ENCODE measurements at places on chromosomes 6 and 20. TPM values are rescaled to one million over a fixed set of nuclear protein-coding genes. Genes with fewer than 3 reads are reported as not detected.

Gene WFDC2
- not detected for polyA plus RNA-seq

- DNase-seq: peak; percentile 25
Measured at GRCh38 chr6:53894091-53894490, 99.3 kb downstream of the LRRC1 start.

DNA sequence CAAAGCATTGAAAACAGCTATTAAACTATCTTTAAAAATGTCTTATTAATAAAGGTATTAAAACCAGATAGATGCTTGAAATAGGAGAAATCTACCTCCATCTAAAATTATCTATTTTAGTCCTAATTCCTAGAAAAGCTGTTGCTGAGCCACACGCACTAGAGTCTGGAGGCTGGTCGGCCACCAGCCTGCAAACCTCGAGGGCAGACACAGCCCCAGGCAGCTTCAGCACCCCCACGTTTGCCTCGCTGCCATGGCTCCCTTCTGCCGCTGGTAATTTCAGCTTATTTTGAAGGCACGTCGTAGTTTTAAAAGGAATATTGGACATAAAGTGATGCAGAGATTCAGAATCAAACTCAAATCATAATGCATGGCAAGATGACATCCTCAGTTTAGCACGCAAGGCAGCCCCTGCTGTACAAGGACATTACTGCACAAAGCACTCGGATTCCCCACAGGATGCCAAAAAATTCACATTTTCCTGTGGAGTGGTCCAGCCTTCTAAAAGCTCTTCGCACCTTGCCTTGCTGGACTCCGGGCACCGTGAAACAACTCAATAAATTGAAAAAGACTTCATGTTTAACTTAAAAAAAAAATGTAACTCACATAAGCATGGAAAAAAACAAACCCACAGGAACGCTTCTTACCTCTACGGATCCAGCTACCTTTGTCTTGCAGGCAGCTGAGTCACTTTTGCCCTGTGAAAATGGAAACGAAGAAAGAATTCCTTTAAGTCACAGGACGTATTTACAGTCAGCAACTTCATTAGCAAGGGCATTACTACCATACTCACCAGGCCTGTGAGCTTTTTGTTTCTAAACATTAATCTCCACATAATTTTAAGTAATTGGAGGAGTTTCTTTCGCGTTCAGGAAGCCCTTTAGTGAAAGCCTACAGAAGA, 143.4 kb upstream of the RPS6KA2 start:
- DNase-seq: no peak

DNA sequence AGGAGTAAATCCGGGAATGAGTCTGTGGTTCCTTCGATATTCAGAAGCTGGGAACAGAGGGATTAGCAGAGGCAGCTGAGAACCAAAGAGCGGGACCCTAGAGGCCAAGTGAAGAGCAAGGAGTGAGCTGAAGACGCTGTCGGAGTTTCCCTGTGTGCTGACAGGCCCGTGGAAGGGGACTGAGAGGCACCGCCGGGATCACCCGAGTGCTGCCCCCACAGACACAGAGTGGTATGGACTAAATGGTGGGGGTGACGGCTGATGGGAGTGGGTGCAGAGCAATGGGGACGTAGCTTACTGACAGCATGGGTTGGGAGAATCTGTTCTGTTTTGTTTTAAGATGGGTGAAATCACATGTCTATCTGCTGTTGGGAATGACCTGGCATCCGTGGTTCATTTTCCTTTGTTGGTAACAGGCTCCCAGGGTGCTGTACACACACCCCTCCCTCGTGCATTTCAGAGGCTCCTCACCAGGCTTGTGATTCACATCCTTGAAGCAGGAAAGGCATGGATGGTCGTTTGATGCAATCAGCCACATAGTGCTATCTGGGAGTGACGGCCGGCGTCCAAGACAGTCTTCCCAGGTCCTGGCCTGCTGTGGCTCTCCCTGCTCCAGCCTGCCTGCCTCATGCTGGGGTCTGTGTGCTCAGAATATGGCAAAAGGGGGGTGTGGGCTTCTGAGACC, 97.4 kb downstream of the THBS2 start:
- DNase-seq: no peak

DNA sequence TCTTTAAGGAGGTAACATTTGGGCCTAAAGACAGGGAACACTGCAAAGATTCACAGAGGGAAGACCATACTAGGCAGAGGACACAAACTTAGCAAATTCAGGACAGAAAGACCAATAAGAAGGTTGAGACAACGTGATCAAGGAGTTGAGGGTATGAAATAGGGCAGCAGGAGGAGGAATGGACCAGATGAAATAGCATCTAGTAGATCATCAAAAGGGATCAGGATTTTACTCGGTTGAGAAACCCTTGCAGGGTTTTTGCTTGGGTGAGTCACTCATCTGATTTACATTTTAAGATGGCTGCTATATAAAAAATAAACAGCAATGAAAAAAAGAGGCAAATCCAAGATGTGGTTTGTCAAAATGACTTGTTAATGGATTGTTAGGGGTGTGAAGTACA, 4.7 kb downstream of the BCLAF1 start:
- no peak for DNase-seq

DNA sequence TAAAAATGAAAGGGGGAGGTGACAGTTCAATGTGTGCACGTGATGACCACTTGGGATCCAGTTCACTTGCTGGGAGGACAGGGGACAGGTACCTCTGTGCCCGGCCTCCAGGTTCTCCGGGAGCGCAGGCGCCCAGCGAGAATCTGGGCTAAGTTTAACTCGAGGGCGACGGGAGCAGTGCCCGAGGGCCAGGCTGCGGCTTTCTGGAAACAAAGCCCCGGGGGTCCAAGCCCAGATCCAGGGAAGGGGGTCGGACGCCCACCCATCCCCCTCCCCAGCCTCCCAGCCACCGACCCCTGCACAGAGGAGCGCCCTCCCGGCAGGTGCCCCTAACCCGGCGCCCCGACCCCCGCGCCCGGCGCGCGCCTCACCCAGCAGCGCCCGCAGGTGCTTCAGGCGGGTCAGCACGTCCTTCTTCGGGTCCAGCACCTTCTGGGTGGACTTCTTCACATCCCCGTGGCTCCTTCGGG, 405 bp downstream of the RALGAPA2 start:
- DNase-seq: no peak

DNA sequence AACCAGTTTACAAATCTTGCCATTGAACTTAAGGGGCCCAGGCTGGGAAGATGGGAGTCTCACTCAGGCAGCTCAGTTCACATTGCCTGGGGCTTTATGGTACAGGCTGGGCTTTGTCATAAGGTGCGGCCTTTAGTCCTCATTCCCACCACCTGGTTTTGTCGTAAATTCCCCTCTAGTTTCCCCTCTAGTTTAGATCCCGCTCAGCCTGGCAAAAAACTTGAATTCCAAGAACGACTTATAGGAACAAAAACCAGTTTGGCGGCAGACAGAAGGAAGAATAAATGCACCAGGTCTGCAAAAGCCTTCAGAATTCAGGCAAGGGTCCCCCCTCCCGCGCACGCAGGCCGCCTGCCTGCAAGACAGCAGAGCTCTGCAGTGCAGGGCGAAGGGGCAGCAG, 4.1 kb downstream of the BMP7 start:
- DNase-seq: no peak

DNA sequence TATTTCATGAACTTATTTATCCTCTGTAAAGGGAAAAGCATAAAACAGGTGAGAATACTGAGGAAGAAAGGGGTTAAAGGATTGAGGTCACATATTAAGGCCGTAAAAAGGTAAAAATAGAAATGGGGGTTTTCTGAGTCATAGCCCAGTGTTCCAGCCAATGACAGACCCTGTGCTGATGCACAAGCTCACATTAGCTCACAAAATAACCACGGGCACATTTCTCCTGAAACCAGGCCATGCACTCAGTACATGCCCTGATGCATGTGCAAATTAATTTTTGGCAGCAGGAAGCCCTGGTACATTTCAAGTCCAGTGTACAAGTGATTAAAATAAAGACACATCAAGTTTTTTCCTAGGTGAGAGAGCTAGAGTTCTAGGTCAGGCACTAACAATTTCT, 194.4 kb downstream of the TMEM200A start:
- no peak for DNase-seq

- no peak for DNase-seq
Measured at GRCh38 chr6:148747145-148747470, 278 bp downstream of the UST start.

- peak; percentile 77 for DNase-seq
Measured at GRCh38 chr6:119484598-119484997, 135.0 kb upstream of the MAN1A1 start.

GRCh38 chr6:24064106-24064505, 61.9 kb upstream of the NRSN1 start:
- DNase-seq: no peak

DNA sequence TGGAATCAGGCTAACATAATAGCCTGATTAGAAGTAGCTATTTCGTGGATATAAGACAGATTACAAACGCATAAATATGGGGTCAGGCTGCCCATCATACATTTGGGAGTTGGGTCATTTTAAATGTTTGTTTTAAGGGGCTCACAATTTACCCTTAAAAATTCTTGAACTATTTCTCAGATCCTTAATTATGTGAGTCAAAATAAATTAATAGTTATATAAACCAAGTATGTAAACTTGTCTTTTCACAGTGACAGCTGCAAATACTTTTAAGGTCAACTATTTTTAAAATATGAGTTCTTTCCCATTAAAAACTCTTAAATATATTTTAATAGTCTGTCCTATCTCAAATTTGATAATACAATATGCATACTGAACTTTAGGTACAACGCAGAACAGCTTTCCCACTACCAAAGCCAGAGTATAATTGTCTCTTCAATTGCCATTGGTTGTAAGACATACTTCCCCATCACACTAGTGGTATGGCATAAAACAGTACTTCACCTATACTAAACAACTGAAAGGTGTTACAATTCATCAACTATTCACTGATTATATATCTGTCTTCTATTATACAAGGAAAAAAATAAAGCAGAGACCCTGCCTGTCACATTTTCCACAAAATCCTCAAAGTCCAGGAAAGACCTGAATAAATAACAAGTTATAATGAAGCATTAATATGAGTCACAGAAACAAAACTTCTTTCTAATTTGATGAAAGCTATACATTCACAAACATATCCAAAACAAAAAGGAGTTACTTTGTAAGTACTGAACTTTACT, 80.8 kb upstream of the COL21A1 start:
- DNase-seq: no peak
